AG10803 (cell line): ENCODE measurements at places on chromosomes 2 and 18.

DNA sequence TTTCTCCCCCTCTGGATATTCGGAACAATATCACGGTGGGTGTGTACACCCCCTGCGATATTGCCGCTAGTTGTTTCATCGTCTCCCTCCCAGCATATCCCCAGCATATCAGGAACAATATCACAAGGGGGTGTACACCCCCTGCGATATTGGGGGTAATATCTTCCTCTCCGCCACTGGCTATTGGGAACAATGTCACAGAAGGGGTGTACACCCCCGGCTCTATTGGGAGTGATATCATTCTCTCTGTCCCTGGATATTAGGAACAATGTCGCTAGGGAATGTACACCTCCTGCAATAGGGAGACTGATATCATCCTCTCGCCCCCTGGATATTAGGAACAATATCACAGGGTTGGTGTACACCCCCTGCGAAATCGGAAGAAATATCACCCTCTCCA lies 1932.0 kb downstream of the SUCLG1 start:
- DNase-seq = no peak

- DNase-seq = peak; percentile 57
These were observed 60.0 kb upstream of the AGAP1 start for GRCh38 chr2:235433860-235434259.

GRCh38 chr2:183163821-183164649 lies 39.8 kb downstream of the NUP35 start:
- DNase-seq = no peak

GRCh38 chr2:224584111-224584784 lies 915 bp downstream of the CUL3 start:
- DNase-seq = peak; percentile 38

- DNase-seq = no peak
These were observed 325.3 kb downstream of the ZNF516 start for GRCh38 chr18:76169733-76170132.

DNA sequence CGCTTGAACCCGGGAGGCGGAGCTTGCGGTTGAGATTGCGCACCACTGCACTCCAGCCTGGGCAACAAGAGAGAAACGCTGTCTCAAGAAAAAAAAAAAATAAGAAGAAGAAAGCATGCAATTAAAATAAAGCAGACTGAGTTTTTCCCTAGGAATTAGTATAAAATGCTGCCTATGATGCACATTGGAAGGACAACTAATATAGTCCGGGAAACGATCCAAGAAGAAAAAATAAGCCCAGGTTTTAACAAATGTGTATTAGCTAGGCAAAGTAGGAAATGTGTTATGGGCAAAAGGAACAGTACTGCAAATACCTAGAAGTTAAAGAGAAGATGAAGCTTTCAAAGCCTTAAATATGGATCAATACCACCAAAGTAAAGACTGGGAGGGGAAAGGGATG lies 64.0 kb downstream of the SPIRE1 start:
- DNase-seq = peak; percentile 50

GRCh38 chr2:83113953-83114352 lies 1345.1 kb downstream of the SUCLG1 start:
- no peak for DNase-seq

DNA sequence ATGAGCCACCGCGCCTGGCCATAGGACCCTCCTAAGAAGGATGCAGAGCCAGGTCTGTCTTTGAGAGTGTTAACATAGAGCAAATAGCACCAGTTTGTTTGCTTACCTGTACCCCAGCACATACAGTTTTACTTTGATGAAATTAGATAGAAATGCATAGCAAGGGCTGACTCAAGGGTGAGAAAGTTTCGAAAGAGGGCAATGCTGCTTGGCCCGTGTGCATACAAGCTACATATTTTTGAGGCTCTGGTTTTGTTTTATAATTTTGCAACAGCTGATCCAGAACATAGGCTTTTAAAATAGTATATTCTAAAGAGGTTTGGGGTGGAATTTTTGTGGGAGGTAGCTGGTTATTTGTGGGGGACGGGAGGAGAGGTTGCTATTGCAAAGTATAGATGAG lies 151.7 kb downstream of the MCFD2 start:
- DNase-seq = peak; percentile 48
